ENCODE measurements at places on chromosomes 7 and 10.
A peak's percentile ranks its signal among the peaks of the same experiment; 100 is the strongest.

- no peak for DNase-seq
Measured at GRCh38 chr7:148037044-148037443, 553.5 kb upstream of the C7orf33 start.

DNA sequence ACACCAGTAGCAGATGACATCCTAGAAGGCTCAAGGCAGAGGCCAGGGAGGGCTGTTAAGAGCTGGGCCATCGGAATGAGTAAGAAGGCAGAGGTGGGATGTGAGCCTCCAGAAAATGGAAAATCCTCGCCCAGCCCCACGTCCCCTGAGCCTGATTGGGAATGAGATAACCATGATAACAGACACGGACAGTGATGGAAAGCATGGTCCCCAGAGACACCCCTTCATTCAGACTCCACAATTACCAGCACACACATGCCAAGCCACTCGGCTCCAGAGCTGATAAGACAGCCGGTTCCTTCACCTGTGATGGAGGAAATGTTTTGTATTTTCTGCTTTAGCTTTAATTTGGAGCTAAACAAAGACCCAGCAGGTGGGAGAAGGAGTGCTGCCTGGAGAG, 106.0 kb downstream of the GRID1 start:
- no peak for DNase-seq

GRCh38 chr10:17527514-17528146, 73.2 kb upstream of the ST8SIA6 start:
- DNase-seq, result no peak

DNA sequence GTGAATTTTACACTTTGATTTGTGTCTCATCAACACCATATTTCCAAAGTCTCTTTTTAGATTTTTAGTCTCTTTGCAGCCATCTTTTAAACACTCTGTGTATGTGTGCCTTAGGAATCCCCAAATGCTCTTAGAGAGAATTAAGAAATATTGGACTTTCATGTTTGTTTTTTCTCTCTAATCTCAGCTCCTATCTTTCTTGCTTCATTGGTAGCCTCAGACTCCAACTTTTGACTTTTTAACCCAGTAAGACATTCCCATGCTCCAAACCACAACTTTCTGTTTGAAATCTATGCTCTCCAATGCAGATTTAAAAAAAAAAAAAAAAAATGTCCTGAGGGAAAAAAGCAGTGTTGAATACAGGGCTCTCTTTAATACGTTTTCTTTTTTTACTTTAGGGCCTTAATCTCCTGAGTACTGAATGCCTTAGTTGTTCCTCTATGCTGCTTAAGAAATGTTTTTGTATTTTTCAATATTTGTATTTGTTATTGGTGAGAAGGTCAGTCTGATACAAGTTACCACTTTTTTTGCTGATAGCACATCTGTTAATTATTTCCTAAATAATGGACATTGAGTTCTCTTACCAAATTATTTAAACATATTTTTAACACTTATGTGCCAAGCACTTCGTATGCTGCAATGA, 489.9 kb downstream of the NXPH1 start:
- DNase-seq, result no peak

DNA sequence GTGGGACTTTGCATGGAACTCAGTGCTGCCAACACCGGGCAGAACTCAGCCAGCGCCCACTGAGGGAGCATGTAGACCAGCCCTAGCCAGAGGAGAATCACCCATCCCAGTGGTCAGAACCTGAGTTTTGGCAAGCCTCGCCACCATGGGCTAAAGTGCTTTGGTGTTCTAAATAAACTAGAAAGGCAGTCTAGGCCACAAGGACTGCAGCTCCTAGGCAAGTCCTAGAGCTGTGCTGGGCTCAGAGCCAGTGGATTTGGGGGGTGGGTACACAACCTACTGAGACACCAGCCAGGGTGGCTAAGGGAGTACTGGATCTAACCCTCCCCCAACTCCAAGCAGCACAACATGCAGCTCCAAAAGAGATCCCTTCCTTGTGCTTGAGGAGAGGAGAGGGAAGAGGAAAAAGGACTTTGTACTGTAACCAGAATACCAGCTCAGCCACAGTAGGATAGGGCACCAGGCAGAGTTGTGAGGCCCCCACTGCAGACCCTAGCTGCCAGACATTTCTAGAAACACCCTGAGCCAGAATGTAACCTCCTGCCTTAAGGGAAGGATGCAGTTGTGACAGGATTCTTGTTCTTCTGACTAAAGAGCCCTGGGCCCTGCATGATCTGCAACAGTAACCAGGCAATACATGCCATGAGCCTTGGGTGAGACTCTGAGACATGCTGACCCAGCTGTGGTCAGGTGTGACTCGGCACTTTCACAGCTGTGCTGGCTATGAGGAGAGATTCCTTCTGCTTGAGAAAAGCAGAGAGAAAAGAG, 24.4 kb downstream of the GSDME start:
- DNase-seq, result no peak

DNA sequence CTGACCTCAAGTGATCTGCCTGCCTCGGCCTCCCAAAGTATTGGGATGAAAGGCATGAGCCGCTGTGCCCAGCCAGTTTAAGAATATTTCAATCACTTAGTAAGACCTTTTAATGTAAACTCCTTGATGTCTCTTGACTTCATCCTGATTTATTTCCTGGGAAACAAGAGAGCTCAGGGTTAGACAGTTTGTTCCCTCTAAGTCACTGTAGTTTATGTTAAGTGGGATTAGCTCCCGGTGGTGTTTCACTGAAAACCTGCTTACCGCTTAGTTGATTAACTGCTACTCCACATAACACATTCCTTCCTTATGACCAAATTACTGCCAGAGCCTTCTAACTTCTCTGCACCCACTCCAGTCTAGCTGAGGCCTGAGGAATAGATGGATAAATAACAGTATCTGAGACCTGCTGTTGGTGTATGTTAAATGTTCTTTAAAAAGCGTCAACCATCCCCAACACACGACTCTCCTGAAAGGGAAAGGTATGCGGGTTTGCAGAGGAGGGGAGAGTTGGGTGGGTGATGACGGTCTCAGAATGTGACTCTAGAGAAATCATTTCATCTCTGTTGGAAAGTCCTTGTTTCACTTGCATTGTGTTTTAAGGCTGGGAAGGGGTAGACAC, 48.7 kb downstream of the CREB3L2 start:
- DNase-seq, result no peak

- DNase-seq, result no peak
Measured at GRCh38 chr7:71290452-71290851, 158.5 kb downstream of the GALNT17 start.

GRCh38 chr7:32116436-32116835, 46.2 kb upstream of the PDE1C start:
- no peak for DNase-seq

DNA sequence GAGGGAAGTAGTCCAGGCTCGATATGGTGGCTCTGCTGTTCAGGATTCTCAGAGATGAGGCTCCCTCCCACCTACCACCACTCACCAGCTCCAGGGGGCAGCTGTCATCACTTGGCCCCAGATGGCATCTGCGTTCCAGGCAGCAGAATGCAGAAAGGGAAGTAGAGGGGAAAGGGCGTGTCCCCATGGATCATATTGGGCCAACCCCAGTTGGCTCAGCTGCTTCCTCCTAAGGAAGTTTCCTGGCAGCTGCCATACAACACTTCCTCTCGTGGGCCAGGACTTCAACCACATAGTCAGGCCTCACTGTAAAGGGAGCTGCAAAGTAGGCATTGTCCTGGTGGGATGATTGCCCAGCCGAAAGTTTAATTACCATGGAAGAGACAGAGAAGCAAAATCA, 1.6 kb upstream of the TEX36 start:
- DNase-seq, result no peak

GRCh38 chr7:116552602-116553001, 27.8 kb downstream of the CAV1 start:
- no peak for DNase-seq

- no peak for DNase-seq
Measured at GRCh38 chr10:90983914-90984549, 63.1 kb upstream of the ANKRD1 start.

DNA sequence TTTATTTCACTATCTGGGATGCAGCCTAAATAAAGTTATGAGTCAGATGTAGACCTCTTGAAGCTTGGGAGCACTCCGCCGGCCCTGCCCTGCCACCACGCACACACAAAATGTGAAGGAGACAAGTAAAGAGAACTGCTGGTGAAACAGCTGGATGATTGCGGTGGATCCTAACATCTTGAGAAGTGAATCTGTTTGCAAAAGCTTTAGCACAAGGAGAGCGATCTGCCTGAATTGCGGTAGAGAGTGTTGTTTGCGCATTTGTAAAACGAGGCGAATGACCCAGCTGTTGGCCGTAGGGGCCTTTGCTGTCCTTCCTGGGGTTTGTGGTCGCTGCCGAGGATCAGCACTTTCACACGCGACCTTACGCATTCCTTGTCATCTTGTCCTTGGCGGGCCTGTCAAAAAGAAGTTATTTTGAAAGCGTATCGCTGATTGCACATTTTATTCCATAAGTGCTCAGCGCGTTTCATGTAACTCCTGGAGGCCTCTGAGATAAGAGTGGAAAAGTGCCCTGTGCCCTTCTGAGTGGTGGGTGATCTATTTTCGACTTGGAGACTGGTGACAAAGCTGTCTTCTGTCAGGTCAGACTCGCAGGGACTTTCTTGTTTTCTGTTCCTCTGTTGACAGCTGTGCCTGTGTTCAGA, 40.8 kb downstream of the RBM20 start:
- DNase-seq, result no peak

GRCh38 chr10:3828404-3829155, 43.6 kb upstream of the KLF6 start:
- DNase-seq, result no peak

GRCh38 chr7:32680259-32681173, 185.2 kb downstream of the AVL9 start:
- no peak for DNase-seq

- DNase-seq, result no peak
Measured at GRCh38 chr7:99562832-99563231, 4.4 kb downstream of the ZNF655 start.

- no peak for DNase-seq
Measured at GRCh38 chr10:98244586-98244985, 23.4 kb downstream of the LOXL4 start.

GRCh38 chr10:97498841-97499560, at the start of gene UBTD1:
Gene UBTD1 (plus strand): TSS chr10:97498924. CDS start chr10:97499204, 280 bp downstream.
- DNase-seq, result peak; percentile 65

DNA sequence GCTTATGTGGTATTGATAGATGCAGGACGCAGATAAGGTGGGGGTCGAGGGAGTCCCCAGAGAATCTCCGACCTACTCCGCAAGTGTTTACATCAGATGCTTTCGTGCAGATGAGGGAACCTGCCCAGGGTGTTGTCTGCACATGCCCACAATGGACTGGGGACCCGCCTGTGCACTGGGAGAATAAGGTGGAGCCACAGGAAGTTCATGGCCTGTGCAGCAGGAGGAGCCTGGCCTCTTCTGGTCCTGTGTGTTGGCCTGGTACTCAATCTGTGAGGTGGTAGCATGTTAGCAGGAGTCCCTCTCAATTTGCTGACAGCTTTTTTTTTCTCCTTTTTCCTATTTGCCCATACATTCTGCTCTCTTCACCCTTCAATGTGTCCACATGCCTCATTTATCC, 54.1 kb upstream of the AKR1C1 start:
- DNase-seq, result no peak

- no peak for DNase-seq
Measured at GRCh38 chr7:32871624-32872371, 19.8 kb downstream of the KBTBD2 start.

GRCh38 chr10:56728349-56728748, 367.3 kb upstream of the ZWINT start:
- no peak for DNase-seq

GRCh38 chr10:85315657-85316056, 987.3 kb downstream of the CCSER2 start:
- no peak for DNase-seq

- no peak for DNase-seq
Measured at GRCh38 chr10:132929953-132930548, 12.3 kb downstream of the CFAP46 start.

- no peak for DNase-seq
Measured at GRCh38 chr10:131841661-131842139, 59.1 kb upstream of the PPP2R2D start.

DNA sequence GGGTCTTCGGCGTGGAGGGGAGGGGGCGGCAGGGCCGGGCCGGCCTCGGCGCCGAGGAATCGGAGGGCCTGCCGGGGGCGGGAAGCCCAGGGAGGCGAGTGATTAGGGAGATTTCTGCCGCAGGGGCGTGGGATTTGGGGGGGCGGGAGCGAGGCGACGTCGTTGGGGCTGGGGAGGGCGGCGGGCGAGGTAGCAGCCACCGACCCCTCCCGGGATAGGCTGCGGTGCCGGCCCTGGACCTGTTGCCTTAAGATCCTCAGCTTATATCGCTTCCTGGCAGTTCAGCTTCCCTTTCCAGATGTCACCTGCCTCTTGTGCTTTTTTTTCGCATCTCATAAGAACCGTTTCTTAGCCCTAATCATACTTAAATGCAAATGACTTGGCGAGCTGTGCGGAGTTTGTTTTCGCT, 655 bp downstream of the LMTK2 start:
- no peak for DNase-seq

GRCh38 chr7:51778121-51778520, 461.5 kb upstream of the COBL start:
- no peak for DNase-seq

DNA sequence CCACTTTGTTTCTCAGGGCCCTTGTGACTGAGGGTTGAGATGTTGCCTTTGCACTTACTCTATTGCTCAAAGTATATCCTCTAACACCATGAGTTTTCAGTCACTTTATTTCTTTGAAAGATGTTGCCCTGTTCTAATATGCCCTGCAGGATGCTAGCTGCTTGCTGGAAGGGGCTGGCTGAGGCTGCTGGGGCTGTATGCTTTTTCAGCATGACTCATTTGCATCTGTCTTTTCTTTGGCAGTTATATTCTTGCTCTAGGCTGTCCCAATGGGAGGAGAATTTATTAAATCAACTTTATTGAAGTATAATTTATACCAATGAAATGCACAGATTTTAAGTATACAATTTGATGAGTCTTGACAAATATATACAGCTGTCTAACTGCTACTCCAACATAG, 157.7 kb downstream of the PLPP4 start:
- DNase-seq, result no peak

DNA sequence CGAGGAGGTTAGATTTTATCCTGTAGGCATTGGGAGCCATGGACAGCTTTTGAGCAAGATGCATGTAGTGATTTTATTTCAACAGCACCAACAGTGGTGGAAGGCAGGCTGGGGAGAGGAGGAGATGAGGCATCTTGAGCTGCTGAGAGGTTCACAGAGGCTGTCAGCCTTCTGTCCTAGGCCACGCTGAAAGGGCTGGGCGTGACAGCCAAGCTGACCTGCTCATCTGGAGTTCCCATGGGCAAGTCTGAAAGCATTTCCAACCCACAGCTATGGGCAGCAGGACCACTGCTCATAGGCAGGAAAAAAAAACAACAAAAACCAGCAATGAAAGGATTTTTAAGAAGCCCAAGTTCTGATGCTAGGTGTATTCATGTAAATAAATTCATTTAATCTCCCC, 7.7 kb downstream of the NEURL1 start:
- DNase-seq, result no peak

DNA sequence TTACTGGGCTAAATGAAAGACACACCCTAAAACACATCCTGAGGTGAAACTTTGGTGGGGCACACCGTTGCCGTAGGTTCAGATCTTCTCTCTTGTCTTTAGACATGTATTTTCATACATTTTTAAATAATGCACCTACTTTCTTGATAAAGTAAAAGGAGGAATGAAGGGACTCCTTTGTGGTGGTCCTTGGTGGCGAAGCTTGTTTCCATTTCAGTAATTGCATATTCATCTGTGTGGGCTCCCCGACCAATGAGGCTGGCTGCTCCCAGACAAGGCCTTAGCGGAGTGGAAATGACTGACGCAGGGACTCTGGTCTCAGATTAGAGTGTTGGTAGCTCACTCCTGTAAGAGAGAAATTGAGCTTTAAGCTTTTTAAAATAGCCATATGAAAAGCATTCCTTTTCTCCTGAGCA, 815 bp downstream of the CCSER2 start:
- peak; percentile 57 for DNase-seq

GRCh38 chr10:77702166-77702565, 64.6 kb upstream of the KCNMA1 start:
- DNase-seq, result no peak

Measured in activated T-cell treated with anti-CD3 and anti-CD28 coated beads, Interleukin-2, amount 50 U/mL, for 1 hour (primary cell).